Effector memory CD4-positive, alpha-beta T cell (primary cell): ENCODE measurements at places on chromosomes 2 and 18.
A peak's percentile ranks its signal among the peaks of the same experiment; 100 is the strongest.

- DNase-seq: no peak
Measured at GRCh38 chr2:16288371-16289112, 348.2 kb downstream of the MYCN start.

- no peak for DNase-seq
Measured at GRCh38 chr2:230934231-230935129, 9.4 kb upstream of the GPR55 start.

DNA sequence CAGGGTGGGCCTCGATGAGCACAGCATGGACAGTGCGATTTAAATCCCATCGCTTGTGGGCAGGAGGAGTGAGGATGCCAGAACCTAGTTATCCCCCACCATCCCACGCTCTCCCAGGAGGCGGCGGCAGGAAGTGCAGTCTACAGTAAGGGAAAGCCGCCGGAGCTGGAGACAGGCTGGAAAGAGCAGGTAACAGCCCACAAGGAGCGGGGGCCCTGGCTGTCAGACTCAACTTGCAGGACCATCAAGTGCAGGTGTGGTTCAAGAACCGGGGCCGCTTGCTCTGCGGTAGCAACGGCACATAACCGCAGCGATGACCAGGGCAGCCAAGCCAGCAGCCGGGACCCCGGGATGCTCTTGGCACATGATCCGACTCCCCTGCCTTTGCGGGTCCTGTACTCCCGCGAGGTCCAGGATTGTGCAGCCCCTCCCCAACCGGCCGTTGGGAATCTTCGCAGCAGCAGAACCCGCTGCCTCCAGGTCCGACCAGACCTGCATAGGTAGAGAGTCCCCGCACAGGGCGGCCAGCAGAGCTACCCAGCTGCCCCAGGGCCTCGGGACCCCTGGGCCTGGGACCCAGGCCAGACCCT is 82.1 kb downstream of the BIN1 start:
- DNase-seq: no peak

DNA sequence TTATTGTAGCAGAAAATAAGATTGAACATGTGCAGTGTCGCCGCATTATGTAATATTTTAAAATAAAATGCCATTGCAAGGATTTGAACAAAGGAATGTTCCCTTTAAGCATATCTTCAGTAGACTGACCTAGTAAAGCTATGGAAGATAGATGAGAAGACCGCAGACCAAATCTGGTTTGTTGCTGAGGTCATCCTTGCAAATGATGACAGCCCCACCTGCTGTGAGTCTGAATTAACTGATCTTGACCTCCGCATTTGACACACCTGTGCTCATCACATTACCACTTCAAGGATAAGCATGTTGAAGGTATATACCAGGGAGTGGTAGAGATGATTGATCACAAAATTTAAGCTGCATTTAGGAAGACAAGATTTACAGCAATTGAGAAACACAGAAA is 96.2 kb downstream of the NYAP2 start:
- no peak for DNase-seq

DNA sequence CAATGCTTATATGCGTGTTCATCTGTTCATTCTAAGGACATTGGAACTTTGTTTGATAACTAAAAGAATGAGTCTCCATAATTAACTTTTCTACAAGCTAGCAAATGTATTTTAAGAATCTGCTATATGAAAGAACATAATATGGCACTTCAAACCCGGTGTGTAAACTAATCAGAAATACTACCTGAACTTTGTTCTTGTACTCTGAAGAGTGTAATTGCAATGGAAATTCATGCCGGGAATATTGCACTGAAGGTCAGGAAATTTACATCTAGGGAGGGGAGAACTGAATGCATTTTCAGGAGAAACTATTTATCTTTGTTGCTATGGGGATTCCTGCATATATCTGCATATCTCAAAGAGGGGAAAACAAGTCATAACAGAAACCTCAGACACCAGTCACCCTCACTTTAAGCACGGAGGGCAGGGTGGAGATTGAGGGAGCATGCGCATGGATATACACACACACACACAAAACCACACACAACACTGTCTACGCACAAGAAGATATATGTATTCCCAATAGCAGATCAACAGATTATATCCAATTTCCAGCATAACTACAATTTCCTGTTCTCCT is 76.2 kb downstream of the DTNA start:
- DNase-seq: no peak

DNA sequence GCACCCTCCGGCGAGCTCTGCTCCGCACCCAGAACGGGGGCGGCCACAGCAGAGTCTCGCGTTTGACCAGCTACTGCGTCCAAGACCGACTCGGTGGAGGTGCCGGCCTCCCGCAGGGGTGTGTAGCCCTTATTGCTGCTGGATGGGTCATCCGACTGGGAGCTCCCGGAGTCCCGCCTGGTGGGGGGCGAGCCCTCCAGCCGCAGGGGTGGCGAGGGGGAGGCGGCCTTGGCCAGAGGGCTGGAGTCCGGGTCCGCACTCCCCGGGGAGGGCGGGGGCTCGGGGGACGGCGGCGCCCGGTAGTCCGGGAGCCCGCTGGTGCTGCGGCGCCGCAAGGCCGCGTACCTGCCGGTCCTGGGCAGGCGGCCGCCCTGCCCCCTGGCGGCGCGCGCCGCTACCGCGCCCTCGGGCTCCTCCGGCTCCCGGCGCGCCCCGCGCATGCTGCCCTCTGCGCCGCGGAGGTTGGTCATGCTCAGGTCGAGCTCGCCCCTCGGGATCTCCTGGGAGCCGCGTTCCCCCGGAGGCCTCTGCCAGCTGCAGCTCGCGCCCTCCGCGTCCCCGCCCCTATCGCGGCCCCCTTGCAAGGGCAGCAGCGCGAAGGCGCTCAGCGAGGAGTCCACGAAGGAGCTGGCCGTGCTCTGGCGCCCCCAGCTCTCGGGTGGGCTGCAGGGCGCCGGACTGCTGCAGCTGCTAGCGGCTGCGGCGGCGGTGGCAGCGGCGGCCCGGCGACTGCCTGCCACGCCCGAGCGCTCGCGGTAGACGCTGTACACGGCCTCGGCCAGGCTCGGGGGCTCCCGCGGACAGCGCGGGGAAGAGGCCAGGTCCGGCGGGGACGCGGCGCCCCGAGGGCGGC is 4.8 kb downstream of the TMEM200C start:
- no peak for DNase-seq

- no peak for DNase-seq
Measured at GRCh38 chr2:227324642-227324994, 433 bp upstream of the MFF start.

DNA sequence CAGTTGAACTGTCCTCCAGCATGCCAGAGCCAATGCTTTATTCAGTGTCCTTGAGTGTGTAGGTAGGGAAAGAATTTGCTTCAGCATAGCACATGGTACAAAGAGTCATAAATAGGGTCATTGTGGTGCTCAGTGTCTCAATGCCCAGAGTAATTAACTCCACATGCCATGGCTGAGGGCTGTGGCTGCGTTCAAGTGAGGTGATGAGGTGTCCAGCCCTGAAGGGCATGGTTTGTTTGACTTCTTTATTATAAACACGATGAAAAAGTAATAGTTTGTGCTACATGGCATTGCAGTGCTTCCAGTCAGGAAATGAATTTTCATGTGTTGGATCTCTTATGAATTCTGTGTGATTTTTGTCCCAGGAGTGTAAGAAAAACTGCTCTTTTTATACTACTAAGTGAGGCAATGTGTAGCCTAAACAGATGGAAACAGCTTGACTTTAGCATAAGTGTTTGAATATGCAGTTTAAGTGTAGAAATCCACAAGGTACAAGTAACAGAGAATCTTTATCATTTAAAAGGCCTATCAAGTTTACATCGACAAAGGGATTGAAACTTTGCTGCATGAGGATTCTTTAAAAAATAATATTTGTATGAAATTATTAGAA is 507.9 kb upstream of the CDH2 start:
- DNase-seq: no peak

- DNase-seq: no peak
Measured at GRCh38 chr2:62150597-62151305, 45.2 kb upstream of the B3GNT2 start.

- DNase-seq: no peak
Measured at GRCh38 chr2:128076461-128077106, 14.4 kb upstream of the UGGT1 start.

- DNase-seq: no peak
Measured at GRCh38 chr2:63819765-63820717, 21.7 kb upstream of the UGP2 start.

GRCh38 chr2:150909613-150910012 is 352.1 kb downstream of the RBM43 start:
- DNase-seq: no peak

GRCh38 chr2:108315444-108315934 is 26.8 kb downstream of the SULT1C2 start:
- DNase-seq: no peak

DNA sequence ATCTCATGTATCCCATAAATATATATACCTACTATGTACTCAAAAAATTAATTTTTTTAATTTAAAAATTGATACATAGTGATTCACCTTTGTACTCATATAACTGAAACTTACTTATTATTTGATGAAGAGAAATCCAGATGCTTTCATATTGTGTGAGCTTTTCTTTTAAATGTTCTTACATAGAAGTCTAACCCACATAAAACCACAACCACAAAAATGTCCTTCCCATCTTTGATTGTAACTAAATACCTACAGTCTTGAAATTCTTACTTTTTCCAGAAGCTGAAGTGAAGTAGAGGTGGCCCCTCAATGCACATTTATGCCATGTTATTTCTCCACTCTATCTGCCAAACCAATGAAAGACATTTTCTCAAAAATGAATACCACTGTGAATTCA is 117.9 kb upstream of the COL5A2 start:
- no peak for DNase-seq

- DNase-seq: no peak
Measured at GRCh38 chr18:79218605-79219190, 149.5 kb downstream of the ATP9B start.

- no peak for DNase-seq
Measured at GRCh38 chr2:210459880-210460279, 16.7 kb downstream of the LANCL1 start.

DNA sequence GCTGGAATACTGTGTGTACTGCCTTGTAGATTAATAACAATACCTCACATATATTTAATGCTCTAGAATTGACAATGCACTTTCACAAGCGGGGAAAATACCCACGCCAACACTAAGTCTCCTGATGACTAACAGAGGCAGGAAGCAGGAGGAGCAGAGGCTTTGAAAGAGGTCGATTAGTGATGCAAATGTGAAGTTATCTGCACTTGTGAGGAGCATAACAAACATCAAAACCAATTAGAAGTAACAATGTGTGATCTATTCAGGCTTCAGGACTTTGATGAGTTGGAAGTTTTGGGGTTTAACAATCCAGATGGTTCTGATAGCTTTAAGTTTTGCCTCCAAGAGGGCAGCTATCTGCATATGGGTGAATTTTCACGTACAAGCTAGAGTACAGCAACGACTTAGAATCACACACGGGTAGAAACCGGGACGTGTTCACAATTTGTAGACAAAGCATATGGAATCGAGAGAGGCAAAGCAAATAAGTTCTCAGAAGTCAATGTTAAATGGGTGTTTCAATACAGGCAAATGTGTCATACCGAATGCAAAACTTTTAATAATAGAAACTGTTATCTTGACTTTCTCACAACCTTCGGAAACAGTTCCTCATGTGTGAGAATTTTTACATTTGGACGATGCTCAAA is 114.5 kb downstream of the METTL8 start:
- no peak for DNase-seq

DNA sequence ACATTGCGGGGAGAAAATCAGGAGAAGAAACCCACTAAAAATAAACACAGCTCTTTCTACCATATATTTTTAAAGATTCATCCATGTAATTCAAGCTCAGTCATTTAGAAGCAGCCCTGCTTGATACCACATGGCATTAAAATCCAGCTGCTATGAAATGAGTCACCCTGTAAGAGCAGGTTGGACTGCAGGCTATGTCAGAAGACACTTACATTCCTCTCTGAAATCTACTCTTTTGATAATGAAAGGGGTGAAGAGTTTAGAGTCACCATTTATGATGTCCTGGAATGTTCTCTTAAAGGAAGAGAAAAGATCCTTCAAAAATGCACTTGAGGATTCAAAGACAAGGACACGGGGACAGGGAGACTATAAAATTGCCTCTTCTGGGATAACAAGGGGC is 100.6 kb upstream of the APCDD1 start:
- no peak for DNase-seq

- DNase-seq: no peak
Measured at GRCh38 chr2:40556293-40556692, 104.4 kb upstream of the SLC8A1 start.

GRCh38 chr2:155377931-155378444 is 679.5 kb downstream of the KCNJ3 start:
- no peak for DNase-seq

GRCh38 chr18:49459404-49460171 is 857 bp downstream of the DYM start:
- peak; percentile 3 for DNase-seq

DNA sequence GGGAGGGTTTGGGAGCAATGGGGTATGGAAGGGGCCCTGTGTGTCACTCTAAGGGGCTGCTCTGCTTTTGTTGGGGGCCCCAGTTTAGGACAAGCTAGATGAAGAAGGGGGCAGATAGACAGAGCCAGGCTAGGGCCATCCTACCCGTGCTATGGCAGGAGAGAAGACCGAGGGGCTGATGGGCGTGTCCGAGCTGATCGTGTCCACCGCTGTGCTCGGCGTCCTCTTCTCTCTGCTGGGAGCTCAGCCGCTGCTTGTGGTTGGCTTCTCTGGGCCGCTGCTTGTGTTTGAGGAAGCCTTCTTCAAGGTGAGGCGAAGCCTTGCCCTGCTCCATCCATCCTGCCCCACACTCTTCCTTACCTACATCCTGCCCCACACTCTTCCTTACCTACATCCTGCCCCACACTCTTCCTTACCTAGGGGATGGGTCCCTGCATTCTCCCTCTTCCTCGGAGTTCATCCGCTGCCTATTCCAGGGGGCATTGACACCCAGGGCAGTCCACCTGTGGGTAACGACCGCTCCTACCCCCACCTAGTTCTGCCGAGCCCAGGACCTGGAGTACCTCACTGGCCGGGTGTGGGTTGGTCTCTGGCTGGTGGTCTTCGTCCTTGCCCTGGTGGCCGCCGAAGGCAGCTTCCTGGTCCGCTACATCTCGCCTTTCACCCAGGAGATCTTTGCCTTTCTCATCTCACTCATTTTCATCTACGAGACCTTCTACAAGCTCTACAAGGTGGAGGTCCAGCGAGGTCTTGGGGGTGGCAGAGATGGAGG is 8.9 kb downstream of the SLC4A3 start:
- DNase-seq: no peak

DNA sequence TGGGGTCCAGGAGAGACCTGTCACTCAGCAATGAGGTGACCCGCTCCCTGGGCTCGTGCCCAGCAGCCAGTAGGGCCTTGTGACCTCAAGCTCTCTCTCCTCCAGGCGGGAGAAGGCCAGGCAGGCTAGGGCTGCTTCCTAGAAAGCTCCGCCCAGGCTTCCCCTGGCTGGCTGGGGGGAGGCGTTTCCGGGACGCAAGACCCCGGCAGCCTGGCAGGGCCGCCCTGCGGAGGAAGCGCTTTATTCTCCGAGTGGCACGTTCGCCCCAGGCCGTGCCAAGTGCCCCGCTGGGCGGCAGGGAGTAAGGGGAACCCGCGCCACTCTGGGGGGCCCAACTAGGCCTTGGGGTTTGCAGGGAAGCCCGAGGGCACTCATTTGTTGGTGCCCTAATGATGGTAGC is 21.2 kb upstream of the EPAS1 start:
- no peak for DNase-seq
